OCI-LY7 (cell line): ENCODE measurements at places on chromosomes 7 and 10. TPM values are rescaled to one million over a fixed set of nuclear protein-coding genes. Genes with fewer than 3 reads are reported as not detected.

HOXA10 gene
- not detected in 2 replicates for total RNA-seq

DOCK1 gene
- total RNA-seq, result not detected in 2 replicates

GRCh38 chr7:12921751-12922345, 234.4 kb downstream of the ARL4A start:
- DNase-seq, result no peak

KLF14 gene
- total RNA-seq, result not detected in 2 replicates

- DNase-seq, result no peak
Observed at GRCh38 chr7:130926001-130926691, 192.1 kb upstream of the KLF14 start.

NXPH1 gene
- total RNA-seq, result not detected in 2 replicates

DNA sequence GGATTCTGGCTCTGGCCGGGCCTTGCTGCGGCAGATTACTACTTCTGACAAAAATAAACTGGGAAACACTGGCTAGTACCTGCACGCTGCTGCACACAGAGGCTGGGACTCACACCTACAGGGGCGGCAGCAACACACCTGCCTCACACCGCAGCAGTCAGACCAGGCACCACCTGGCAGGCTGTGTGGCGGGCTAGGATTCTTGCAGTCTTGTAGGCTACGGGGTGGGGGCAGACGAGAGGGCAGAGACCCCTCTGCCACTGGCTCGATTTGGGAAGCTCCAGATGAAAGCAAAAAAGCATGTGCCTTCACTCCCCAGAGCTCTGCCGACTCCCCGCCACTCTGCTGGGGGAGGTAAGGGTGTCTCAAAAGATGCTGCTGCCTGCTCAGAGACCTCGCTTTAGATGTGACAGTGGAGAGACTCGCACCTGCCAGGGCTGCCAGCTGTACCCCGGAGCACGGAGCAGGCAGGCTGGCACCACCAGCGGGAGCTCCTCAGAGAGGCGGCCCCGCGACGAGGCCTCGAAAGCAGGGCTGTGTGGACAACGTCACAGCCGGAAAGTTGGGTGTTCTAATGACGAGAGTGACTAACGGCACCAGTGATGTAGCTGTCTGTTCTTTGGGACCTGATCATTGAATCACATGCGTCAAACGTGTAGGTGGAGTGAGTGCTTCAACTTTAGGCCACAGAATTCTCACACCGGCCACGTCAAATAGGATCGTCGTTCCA, 250.5 kb downstream of the ZMYND11 start:
- DNase-seq, result no peak

HOXA4 gene
- 1.6 and 2.0 TPM in 2 replicates for total RNA-seq

BET1 gene
- 31.6 and 32.8 TPM in 2 replicates for total RNA-seq

DNA sequence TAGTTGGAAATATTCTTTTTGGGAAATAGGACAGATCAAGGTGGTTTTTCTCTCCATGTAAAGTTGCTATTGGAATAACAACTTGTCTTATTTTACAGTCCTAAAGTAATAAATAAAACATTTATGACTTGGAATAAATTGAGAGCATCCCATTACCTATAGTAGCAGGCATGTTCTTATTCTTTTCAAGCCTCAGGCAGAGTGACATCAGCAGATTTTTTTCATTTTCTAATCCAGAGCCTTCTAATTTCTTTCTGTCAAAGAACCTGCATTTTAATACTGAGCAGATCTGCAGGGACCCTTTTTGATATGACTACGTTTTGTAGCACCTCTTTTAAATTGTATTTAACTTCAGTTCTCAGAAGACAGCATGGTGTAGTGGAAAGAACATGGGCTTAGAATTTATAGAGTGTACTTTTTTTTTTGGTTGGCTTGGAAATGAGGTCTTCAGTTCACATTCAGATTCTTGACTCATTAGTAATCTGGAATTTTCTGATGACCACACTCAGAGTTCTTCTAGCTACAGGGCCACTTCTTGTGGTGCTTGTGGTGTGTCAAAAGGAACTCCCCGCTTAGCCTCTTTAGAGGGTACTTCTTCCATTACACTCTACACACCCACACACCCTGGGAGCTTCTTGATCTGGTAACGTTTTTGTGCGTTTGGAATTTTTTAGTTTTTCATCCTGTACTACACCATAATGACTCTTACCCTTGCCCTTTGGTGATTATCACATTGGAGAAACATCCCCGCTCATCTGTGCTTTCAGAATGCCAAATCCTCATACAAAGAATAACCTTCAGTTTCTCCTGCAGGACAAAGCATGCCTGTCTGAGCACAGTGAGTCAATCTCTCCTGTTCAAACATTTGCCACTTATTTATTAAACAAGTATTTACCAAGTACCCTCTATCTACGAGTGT, 34.6 kb downstream of the AGK start:
- no peak for DNase-seq

GRCh38 chr7:566100-566499, 46.5 kb upstream of the PDGFA start:
- no peak for DNase-seq

- DNase-seq, result no peak
Observed at GRCh38 chr10:88286030-88286429, 297.1 kb downstream of the RNLS start.

DNA sequence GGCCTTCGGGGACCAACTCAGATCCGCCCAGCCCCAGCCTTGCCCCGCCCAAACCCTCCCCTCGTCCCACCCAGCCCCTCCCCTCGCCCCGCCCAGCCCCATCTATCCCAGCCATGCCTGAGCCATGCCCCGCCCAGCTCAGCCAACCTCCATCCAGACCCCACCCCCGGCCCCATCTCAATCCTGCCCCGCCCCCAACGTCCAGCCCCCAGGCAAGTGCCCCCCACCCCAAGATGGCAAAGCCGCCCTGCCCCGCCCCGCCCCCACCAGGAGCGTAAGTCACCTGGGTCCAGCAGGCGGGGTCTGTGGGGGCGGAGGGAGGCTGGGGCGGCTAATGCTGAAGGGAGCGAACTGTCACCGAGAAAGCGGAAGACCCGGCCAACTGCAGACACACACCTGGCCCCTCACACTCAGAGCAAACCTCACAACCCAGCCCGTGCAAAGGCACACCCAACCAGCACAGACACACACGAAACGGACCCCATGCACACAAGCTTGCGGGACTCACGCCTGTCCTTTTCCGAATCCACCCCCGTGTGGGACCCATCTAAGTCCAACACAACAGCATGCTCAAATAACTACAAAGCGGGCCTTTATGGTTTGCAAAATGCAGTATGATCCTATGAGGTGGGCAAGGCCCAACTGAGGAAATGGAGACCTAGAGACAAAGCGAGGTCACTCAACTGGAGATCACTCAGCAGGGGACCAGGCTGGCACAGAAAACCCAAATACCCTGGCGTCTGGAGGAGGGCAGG, 11.5 kb upstream of the OGA start:
- peak; percentile 90 for DNase-seq

DNA sequence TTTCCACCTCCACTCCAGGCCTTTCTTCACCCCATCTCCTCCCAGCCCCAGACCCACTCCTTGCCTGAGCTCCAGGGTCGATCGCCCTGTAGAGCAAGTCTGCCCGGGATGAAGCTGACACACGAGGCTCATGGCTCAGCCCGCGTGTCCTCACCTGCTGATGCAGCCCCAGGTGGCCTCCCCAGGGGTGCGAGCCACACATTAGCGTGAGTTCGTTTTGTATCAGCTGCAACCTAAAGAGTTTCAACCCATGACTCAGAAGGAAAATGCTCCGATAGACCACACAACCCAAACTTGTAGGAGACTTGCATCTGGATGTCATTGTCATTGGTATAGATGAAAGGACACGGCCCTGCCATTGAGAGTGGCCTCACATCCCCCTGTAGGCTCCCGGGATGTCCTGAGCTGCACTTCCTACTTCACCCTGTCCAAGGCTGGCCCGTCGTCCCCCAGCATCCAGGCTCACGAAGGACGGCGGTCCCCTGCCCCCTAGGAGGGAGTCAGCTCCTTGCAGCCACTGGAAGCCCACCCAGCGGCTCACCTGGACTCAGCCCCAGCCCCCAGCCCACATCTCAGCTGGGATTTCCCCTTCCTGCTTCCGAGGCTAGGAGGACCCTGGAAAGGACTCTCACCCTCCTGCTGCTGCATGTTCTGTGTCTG, 97.7 kb downstream of the HTR5A start:
- DNase-seq, result no peak

NAT16 gene
- total RNA-seq, result not detected in 2 replicates

EBLN1 gene
- not detected in 2 replicates for total RNA-seq
